ENCODE measurements at places on chromosomes 16 and 17.
A peak's percentile ranks its signal among the peaks of the same experiment; 100 is the strongest.

- no peak for DNase-seq
Observed at GRCh38 chr16:21663889-21664647, at the start of gene OTOA. Gene OTOA (plus strand): TSS chr16:21663968. CDS start chr16:21678515, 14,547 bp downstream.

DNA sequence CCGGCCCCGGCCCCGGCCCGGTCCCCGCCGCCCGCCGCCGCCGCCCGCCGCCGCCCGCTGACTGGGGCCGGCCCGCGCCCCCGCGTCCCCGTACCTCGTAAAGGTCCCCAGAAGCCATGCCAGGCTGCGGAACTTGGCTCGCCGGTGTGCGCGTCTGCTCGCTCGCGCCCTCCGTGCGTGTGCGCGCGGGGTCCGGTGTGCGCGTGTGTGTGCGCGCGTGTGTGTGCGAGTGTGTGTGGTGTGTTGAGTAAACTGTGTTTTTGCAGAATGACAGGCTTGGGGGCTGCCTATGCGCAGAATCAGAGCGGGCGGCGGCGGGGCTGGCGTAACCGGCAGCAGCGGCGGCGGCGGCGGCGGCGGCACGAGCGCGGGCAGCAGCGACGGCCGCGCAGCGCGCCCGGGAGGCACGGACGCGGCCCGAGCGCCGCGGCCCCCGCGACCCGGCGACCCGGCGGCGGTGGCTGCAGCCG is 307 bp downstream of the CDYL2 start:
- DNase-seq = no peak

DNA sequence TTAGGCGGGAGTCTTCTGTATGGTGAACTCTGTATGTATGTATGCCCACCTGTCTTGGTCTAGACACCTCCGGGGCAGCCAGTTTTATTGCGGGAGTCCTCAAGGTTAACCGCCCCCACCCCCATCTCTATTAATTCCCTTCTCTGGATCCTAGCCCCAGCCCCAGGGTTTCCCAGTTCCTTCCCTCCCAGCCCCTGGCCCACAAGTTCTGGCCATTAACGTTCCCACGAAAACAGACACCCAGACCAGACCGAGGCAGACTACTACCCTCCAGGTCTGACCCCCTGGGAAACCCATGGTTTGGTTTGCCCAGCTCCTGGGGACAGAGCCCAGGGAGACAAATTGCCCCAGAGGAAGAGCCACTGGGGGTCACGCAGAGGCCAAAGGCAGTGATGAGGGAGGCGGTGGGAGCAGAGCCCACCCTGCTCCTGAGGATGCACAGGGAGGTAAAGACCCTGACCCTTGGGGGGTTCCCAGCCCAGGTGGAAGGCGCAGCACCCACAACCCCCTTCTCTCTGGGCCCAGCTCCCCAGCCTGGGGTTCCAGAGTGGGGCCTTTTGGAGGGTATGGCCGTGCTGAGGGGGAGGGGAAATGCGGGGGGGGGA is 8.5 kb downstream of the TBKBP1 start:
- no peak for DNase-seq

- peak; percentile 90 for DNase-seq
Observed at GRCh38 chr17:19362277-19363113, at the start of gene B9D1. Gene B9D1 (minus strand): TSS chr17:19362723. CDS start chr17:19362569, 154 bp downstream.

GRCh38 chr16:88454523-88454947 is 1.5 kb downstream of the ZFPM1 start:
- no peak for DNase-seq

DNA sequence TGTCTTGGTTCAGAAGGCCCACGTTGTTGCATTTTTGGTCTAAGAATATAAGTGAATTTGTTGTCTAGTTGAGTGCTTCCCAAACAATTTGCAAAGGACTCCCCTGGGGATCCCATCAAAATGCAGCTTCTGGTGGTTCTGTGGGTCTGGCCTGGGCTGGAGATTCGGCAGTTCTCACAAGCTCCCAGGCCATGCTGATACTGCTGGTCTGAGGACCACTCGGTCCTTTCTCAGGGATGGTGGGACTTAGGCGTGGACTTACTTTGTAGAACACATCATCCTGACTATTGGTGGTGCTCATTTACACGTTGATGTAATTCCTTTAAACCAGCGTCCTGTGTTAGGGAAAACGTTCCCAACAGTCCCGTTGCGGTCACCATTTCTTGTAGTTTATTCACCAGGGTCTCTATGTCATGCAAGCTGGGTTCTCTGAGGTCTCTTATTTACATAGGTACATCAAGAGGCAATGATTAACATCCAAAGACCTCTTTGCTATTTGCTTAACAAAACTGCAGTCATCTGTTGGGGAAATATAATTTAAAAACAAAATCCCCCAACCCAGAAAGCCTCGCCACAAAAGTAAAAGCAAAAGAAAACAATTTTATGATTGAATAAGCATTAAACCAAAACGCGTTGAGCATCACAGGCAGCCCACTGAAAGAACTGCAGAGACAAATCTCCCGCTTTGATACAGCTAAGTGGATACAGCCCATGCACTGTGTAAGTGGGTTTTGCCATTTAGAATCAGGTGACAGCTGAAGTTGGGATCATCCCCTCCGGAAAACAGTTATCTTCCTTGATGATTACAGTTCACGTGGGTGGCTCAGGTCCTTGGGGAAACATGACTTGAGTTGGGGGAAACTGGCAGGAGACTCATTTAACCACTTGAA is 39.0 kb upstream of the SEC14L1 start:
- no peak for DNase-seq

GRCh38 chr16:56747486-56748045 is 17.6 kb downstream of the NUP93 start:
- no peak for DNase-seq

DNA sequence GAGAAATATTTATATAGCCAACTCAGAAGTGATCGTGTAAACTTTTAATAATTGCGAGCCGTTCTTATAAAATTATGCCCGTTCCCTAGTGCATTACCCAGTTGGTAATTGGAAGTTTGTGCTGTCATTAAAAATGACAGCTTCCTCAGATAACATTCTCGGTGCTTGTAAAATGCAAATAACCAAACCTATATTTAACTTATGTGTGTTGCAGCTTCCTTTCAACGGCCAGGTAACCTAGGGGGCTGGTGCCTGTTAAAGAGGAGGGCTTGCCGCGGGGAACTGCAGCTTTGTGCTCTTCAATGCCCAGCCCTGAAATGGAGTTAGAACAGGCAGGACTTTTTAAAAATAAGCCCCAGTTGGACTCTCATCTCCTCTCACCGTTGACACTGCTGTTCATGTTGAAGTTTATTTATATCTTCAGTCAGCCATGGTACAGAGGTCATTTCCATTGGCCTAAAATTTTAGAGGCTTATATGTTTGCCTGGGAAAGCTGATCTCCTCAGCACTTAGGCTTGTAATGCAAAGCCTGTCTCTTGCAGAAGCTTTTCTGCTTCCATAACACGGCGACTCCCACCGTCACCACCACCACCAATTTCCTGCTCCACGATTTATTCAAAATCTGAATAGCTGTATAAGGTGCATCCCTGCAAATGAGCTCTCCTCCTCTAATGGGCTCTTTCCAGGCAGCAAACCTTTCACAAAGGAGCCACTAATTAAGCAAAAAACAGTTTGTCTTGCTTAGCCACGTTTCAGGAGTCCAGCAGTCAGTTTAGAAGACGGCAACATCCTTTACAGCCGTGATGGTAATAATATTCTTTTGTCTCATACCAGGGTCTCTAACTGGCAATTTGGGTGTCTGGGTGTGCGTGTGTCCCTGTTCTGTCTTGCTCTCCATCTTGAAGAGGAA is 74.7 kb downstream of the RPA1 start:
- no peak for DNase-seq

DNA sequence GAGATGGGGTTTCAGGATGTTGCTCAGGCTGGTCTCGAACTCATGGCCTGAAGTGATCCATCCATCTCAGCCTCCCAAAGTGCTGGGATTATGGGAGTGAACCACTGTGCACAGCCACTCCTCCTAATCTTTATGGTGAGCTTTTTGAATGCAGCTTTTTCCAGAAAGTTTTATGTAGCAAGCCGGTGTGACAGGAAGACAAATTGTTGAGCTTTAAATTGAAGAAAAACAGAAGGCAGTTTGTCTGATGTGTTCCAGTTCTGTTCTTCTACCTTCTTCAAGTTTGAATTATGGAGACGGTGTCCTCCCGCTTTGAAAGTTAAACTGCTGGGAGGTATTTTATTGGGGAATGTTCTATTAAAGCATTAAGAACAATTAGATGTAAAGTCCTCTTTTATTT is 177.1 kb downstream of the SNX29 start:
- no peak for DNase-seq

GRCh38 chr17:48510761-48511604 is 19.8 kb downstream of the HOXB1 start:
- DNase-seq = no peak

DNA sequence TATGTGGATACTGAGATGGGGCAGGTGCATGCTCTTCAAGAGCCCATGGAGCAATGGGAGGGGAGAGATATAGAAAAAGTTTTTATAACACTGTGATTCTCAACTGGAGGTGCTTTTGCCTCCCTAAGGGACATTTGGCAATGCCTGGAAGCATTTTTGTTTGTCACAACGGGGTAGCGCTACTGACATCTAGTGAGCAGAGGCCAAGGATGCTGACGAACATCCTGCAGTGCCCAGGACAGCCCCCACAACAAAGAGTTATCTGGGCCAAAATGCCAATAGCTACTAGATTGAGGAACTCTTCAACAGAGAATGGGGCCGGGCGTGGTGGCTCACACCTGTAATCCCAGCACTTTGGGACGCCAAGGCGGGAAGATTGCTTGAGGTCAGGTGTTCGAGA is 67.2 kb upstream of the CLEC3A start:
- DNase-seq = no peak

DNA sequence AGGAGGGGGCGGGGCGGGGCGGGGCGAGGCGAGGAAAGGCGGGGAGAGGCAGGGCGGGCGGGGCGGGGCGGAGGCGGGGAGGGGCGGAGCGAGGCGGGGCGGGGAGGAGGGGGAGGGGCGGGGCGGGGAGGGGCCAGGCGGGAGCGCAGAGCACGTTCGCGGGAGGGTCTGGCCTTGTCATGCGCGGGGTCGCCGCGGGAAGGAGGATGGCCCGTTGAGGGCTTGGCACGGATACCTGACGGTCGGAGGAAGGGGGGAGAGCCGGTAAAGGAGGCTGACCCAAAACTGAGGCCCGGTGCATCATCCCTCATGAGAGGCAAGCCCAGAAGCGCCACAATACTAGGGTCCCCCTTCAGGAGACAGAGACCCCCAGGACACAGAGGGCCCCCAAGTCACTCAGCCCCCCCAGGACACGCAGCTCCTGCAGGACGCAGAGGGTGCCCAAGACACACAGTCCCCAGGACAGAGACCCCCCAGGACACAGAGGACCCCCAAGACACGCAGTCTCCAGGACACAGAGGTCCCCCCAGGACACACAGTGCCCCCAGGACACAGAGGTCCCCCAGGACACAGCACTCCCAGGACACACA is 593 bp upstream of the WDR45B start:
- peak; percentile 11 for DNase-seq

- DNase-seq = no peak
Observed at GRCh38 chr16:78372277-78372676, 272.8 kb downstream of the WWOX start.

DNA sequence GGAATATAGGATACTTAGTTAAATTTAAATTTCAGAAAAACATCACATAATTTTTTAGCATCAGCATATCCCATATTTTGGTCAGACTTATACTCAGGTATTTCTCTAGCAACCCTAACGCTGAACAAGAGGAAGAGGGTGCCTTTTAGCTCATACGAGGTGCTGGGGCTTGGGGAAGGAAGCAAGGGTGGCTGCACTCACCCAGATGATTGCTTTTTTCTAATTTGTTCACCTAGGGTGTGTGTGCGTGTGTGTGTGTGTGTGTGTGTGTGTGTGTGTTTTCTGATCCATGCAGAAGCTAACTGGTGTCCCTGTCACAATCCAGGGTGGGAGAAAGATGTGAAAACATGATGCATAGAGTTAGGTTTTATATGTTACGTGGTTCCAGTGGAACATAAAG is 81.2 kb downstream of the WNT3 start:
- DNase-seq = no peak

DNA sequence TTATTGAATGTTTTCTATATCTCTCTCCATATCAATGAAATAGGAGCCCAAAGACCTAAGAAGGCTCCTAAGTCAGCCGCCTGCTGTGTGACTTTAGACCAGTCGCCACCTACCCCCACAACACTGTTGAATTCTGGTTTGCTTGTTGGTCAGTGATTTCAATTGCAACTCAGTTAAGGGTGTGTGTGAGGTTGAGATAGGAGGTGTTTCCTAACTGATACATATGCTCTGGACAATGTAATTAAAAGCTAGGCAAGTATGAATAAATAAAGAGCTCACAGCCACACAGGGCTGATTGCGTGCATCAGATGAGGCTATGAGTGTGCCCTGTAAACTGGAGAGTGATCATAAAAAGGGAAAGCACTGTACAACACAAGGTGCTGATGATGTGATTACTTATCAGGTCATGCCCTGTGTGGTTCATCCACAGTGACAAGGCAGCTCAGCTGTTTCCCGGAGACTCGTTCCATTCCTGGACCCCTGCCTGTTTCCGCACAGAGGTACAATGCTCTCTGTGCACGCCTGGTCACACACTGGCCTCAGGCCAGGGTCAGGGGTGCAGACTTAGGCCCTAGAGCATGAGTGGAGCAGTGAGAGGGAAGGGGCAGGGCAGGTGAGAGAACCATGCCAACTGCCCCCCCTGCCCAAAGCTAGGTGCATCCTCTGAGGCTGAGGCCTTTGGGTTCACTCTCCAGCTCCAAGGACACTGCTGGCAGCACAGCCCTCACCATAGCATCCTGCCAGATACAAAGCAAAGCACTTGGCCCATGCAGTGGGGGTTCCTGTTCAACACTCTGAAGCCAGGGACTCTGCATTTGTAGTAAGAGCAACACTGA is 3.3 kb upstream of the KRT35 start:
- no peak for DNase-seq

DNA sequence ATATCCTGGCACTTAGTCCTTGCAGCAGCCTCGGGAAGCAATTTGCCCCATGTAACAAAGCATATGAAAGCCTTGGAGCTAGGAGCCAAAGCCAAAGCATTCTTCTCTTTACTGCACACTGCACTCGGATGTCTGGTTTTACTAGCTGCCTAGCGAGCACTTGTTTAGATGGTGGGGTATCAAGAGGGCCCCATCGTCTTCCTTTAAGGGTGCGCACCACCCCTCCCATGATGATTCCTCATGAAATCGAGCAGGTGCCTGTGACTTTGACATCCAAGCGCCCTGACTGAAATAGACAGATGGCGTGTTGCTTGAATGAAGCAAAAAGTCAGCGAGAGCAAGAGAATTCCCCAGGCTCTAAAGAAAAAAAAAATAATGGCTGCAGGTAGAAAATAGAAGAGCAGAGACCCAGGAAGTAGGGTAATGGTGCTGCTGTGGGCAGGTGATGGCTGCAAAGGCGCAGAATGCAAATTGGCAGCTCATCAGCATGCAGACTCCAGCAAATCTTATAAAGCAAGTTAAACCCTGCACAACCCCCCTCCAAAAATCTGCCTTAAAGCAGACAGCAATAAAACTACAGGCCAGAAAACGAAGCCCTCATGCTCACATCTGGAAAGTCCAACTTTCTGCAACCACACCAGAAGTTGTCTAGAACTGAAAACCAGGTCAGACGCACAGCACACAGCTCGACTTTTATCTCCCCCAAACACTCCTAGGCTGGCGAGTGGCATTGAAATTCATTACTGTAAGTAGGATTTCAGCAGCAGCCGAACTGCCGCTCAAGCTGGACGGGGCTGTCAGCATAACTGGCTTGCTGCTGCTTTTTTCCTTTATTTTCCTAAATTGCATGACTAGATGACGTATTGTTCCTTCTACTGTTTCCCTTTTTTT is 384.3 kb downstream of the RBFOX1 start:
- DNase-seq = no peak

- DNase-seq = no peak
Observed at GRCh38 chr16:64933885-64934284, 188.0 kb downstream of the CDH11 start.

GRCh38 chr16:84725481-84726078 is 25.8 kb downstream of the USP10 start:
- no peak for DNase-seq

- no peak for DNase-seq
Observed at GRCh38 chr17:34252444-34253138, 2.5 kb upstream of the CCL2 start.

All from stimulated activated CD8-positive, alpha-beta memory T cell treated with anti-CD3 and anti-CD28 coated beads, Interleukin-4, amount 100 ng/mL, for 1 hour (primary cell).